ENCODE measurements at places on chromosomes 16 and 17.
A peak's percentile ranks its signal among the peaks of the same experiment; 100 is the strongest.

- DNase-seq: no peak
These were observed 6.8 kb downstream of the ANKFY1 start for GRCh38 chr17:4256952-4257351.

DNA sequence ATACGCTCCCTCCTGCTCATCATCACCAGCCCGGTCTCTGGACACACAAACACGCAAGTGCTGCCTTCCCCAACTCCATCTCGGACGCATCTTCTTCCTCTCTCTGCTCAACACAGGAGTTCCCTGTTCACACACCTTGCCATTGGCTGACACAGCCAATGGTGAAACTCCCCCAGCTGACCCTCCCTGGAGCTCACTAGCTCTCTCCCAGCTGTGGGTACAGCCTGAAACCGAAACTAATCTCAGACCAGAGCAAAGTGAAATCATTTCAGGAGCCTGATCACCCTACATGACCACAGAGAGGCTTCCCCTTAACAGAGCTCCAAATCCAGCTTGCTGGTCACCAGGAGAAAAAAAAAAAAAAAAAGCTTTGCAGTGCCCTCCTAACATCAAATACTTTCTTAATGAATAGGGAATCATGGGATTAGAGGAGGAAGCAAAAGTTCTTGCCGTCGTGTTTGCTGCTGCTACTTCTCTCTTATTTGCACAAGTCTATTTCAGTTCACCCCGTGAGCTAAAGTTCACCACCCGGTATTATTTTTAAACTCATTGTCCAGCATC, 8.3 kb downstream of the CUEDC1 start:
- DNase-seq: peak; percentile 37

DNA sequence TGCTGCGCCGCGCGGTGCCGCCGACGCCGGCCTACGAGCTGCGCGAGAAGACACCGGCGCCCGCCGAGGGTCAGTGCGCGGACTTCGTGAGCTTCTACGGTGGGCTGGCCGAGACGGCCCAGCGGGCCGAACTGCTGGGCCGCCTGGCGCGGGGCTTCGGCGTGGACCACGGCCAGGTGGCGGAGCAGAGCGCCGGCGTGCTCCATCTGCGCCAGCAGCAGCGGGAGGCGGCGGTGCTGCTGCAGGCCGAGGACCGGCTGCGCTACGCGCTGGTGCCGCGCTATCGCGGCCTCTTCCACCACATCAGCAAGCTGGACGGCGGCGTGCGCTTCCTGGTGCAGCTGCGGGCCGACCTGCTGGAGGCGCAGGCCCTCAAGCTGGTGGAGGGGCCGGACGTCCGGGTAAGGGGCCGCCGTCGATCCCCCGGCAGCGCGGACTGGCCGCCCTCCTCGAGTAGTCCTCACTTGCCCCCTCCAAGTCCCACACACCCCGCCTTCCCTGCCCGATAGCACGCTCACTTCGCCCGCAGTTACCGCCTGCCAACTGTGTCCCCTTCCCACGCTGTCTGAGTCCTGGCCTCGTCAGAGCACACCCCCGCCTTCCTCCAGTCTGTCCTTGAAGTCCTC, 470 bp downstream of the MLYCD start:
- peak; percentile 40 for DNase-seq

- no peak for DNase-seq
These were observed 61.6 kb downstream of the SOX9 start for GRCh38 chr17:72182371-72182873.

- DNase-seq: peak; percentile 22
These were observed 541 bp downstream of the GPT2 start for GRCh38 chr16:46884513-46885293.

GRCh38 chr17:59367657-59368045, 36.2 kb downstream of the YPEL2 start:
- DNase-seq: no peak

DNA sequence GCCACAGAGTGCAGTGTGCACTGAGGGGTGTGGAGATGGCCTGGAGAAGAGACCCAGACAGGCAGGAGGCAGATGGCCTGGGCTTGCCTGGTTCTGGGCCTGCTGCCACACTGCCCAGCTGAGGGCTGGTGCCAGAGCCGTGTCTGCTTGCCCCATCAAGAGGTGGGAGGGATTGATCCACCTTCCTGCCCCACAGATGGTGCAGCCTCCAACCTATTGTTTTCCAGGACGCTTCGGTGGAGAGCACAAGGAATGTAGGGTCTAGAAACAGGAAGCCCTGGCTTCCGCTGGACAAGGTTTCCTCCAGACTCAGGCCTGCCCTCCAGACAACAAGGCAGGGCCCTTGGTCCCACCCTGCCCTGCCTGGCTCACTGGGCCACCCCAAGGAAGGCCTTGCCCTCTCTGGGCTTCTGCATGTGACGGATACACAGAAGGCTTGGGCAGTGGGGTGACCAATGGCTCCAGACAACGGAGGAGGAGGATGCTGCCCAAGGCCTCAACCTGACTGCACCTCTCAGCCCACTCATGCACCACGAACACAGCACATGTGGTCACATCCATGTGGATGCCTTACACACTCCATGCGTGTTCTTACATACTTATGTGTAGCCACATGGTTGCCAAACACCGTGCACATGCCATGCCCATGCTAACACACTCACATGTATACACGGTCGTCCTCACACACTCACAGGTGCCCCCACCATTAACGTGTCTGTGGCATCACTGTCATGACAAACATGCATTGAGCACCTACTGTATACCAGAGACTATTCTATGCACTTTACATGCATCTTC, 6.5 kb upstream of the CDH5 start:
- DNase-seq: no peak

All from stimulated activated naive CD8-positive, alpha-beta T cell treated with anti-CD3 and anti-CD28 coated beads, Interleukin-15, Interleukin-2, amounts not matched to agents 100 U/mL and 50 U/mL, for 24 hours (primary cell).